Activated CD4-positive, alpha-beta memory T cell treated with anti-CD3 and anti-CD28 coated beads, Interleukin-2, amount 10 ng/mL, durations not matched to agents 7 days and 5 days (primary cell): ENCODE measurements at places on chromosomes 12 and 14.

DNA sequence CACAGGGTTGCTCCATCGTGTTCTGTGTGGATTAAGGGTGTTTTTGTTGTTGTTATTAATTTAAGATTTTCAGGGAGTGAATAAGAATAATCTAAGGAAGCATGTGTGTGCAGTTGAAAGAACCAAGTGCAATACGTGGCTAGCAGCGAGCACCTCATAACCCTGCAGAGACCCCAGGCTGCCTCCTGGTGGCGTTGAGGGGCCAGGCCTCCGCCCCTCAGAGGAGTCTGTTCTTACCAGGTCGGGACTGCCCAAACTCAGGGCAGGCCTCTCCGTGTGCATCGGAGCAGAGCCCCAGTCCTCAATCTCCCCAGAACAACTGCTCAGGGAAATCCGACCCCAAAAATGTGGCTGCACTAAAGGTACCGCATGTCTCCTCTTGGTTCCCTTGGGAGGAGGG, 36.8 kb downstream of the IL31 start:
- H3K27me3 ChIP-seq, result no peaks in the 10 kb centered on the region
- H3K4me1 ChIP-seq, result no peaks in the 10 kb centered on the region
- H3K36me3 ChIP-seq, result peaks cover 18% of the 10 kb centered on the region
- H3K4me3 ChIP-seq, result no peak overlapping the region
- DNase-seq, result no peak

GRCh38 chr14:75340921-75341320, 62.3 kb downstream of the FOS start:
- DNase-seq, result no peak
- H3K4me1 ChIP-seq, result no peaks in the 10 kb centered on the region
- H3K4me3 ChIP-seq, result no peak overlapping the region
- no peaks in the 10 kb centered on the region for H3K36me3 ChIP-seq
- peaks cover 13% of the 10 kb centered on the region for H3K27me3 ChIP-seq

DNA sequence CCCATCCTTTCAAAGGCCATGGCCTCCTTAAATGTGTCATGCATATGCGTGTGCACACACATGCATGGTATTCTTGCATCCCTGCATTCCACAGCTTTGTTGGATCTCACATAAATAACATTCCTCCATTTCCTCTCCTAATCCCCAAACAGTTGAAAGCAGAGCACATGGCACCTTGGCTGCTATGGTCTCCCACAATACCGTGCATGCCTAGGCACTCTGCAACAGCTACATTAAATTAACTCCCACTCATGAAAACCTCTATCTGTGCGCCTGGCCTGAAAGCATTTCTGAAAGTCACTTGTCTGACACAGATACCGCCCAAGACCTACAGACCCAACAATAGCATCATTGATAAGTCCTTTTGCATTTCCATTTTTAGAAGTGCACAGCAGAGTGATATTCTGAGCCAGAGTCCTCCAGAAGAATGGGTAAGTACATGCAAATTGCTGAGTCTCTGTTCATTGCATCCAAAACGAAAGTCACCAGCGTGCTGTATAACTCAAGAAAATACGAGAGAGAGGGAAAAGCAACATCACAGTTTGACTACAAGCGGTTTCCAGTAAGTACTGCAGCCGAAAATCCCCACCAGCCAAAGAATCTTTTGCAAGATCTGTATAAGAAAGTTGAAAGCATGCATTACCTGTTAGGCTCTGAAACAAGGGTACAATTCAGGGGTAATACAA, 436 bp downstream of the ASB2 start:
- peak overlapping the region; percentile 78 for H3K4me3 ChIP-seq
- DNase-seq, result peak; percentile 52
- peak overlapping the region; percentile 97 for H3K27ac ChIP-seq

DNA sequence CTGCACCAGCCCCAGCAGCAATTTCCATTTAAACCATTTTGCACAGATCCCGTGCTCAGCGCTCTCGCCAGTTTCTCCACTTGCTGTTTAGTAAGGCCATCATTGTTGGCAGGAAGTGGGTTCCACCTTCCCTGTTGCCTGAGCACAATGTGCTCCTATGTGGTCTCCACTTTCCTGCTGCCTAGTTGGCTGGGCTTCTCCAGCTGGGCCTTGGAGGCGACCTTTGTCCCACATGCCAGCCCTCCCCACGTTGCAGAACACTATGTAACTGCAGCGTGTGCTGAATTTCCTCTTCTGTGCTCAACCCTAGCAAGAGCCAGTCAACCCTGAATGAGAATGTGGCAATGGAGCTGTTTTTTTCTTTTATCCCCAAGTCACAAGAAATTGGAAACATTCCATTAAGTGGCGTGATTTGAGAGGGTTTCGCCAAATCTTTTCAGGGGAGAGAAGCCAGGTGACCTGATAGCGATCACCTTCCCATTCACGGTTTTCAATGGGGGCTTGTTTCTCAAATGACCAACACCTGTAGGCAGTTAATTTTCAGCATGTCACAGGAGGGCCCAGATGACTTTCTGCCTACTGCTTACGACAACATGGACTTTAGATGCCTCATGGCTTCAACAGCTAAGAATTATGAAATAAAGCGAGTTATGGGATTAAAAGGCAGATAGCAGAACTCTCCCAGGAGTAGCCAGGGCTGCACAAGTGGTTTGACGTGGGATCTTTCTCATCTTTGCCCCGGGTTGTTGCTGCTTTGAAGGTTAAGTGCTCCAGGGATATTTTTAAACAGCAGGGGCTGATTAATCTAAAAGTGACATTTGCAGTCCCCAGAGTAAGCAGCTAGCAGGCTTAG, at the start of gene ACACB:
TSS of gene ACACB (plus strand) at position 830 of the 853 bp plus-strand sequence. CDS start 22,819 bp downstream, outside the sequence.
- no peak within 1 kb of the TSS for H3K27ac ChIP-seq
- H3K4me3 ChIP-seq, result no peak within 1 kb of the TSS
- no peaks in the 10 kb centered on the region for H3K27me3 ChIP-seq
- no peaks in the 10 kb centered on the region for H3K36me3 ChIP-seq
- no peak for DNase-seq

GRCh38 chr14:88553886-88554456, 836 bp downstream of the PTPN21 start:
- no peak overlapping the region for H3K27ac ChIP-seq
- H3K36me3 ChIP-seq, result no peaks in the 10 kb centered on the region
- H3K27me3 ChIP-seq, result peaks cover 49% of the 10 kb centered on the region
- peaks cover 34% of the 10 kb centered on the region for H3K4me1 ChIP-seq
- H3K4me3 ChIP-seq, result peak overlapping the region; percentile 43
